Heart right ventricle (tissue), 16 donors: ENCODE measurements at places on chromosomes 4 and X. TPM values are rescaled to one million over a fixed set of nuclear protein-coding genes. Genes with fewer than 3 reads are reported as not detected.

FGF16 gene
- 0.13 TPM for total RNA-seq

SSX1 gene
- total RNA-seq = not detected

RAB39B gene
- total RNA-seq = not detected

ARHGAP6 gene
- total RNA-seq = 2.6 TPM

SPANXN3 gene
- not detected for total RNA-seq

PNMA6A gene
- 4.5 TPM for total RNA-seq

RIBC1 gene
- total RNA-seq = 0.52 TPM

BCORL1 gene
- total RNA-seq = 5.8 TPM

GAGE12J gene
- total RNA-seq = not detected

OTUD6A gene
- total RNA-seq = not detected

REELD1 gene
- 0.21 TPM for total RNA-seq

SLC7A11 gene
- total RNA-seq = 0.46 TPM

CHM gene
- total RNA-seq = 12.5 TPM

HTRA3 gene
- 71.7 TPM for total RNA-seq

FHIP1A gene
- total RNA-seq = 14.3 TPM

GATA1 gene
- total RNA-seq = not detected

CT83 gene
- total RNA-seq = not detected
